ENCODE measurements at places on chromosomes 1 and 21. TPM values are rescaled to one million over a fixed set of nuclear protein-coding genes. Genes with fewer than 3 reads are reported as not detected.

DNA sequence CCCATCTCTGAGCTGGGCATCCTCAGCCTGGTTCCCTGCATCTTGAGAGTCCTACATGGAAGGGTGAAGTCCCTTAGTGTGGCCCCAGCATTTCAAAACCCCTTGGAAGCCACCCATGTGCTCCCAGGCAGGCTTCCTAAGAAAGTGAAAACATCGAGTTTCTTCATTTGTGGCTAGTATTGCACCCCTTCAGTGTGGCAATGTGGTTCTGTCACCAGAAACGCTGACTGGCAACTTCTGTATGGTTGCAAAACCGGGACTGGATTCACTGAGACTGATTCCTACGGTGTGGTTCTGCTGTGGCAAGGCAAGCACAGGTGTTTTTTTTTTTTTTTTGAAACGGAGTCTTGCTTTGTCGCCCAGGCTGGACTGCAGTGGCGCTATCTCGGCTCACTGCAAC lies 9.0 kb upstream of the IFNGR2 start:
- no peak for DNase-seq

GRCh38 chr1:157104598-157105293 lies 5.1 kb upstream of the ETV3L start:
- DNase-seq = no peak

DNA sequence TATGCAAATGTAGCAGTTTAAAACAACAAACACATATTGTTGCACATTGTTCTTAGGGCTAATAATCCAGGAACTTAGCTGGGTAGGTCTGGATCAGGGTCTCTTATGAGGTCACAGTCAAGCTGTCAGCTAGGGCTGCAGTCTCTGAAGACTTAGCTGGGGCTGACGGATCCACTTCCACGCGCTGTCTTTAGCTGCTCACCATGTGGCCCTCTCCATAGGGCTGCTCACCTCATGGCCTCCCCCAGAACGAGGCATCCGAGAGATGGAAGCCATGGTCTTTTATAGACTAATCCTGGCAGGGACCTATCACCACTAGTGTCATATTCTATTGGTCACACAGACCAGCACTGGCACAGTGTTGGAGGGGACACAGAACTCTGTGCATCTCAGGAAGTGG lies 8.7 kb upstream of the OXCT2 start:
- no peak for DNase-seq

IGSF9 gene
- 5.4 TPM for total RNA-seq

CCDC27 gene
- not detected for total RNA-seq

DNA sequence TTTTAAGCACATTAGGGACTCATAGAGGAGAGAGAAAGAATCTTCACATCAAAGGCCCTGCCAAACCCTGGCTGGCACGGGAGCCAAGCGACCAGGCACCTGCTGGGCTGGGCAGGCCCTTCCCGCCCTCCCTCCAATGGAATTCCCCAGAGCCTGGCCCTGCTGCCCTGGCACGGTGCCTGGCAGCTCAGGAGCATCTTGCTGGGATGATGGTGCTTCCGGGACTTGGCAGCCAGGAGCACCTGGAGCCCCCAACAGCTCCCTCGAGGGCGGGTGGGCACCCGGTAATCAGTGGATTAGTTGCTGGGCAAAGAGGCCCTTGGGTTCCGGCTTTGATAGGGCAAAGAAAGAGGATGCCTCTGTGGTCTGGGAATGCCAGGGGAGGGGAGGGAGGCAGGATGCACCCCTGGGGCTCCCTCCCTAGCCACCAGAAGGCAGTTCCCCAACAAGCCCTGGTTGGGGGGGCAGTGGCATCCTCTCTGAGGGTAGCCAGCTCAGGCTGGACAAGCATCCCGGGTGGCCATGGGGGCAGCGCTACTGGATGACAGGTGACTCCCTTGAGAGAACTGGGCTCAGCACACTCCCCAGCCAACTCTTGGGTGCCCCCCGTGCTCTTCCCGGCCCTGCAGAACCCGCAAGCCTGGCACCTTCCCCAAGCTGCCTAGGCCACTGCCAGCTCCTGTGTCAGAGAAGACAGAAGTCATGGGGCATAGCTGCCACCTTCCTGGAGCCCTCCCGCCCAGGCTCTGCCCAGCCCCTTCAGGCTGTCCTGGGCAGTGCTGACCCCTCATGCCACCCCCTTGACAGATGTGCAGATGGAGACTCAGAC lies 26.4 kb downstream of the KRTAP10-1 start:
- no peak for DNase-seq

GRCh38 chr1:217982331-217983050 lies 302.6 kb upstream of the RRP15 start:
- DNase-seq = no peak

DNTTIP2 gene
- 19.7 TPM for total RNA-seq

DNA sequence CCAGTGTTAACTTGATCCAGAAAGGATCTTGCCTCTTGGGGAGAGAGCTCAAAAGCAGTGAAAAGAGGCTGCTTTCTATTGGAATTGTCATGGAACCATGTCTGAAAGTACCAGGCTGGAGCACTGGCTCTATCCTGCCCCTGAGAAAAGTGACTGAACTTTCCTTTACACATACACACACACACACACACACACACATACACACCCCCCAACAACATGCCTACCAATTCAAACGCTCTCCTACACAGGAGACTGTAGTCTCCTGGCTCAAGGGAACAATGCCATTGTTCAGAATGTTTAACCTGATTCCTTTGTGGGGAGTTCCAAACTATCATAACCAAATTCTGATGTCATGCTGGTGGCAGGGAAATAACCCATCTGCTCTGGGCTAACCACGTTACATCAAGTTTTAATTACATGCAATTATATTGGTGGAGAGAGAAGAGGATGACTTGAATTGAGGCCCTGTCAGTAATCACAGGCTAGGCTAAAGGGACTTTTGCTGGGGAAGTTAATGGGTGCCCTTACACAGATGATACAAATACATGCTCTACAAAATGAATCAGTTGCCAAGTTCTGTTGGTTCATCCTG lies 52.3 kb upstream of the DUSP10 start:
- DNase-seq = no peak

GRCh38 chr1:211535346-211535745 lies 43.4 kb upstream of the RD3 start:
- no peak for DNase-seq

NCAM2 gene
- total RNA-seq = 1.8 TPM

DNA sequence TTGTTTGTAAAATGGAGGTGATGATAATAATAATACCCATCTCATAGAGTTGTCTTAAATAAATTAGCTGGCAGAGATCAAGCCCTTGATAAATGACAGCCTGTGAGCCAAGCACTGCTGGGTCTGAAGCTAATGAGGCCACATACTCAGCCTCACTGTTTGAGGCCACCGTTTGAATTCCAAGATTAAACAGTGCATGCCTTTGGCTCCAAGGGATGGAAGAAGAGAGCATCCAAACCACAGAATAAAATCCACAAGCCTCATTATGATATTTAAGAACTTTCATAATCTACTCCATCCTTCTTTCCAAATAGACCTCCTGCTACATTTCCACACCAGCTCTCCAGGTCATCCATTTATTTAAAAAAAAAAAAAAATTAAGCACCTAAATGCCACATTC lies 29.0 kb downstream of the TGFBR3 start:
- DNase-seq = no peak

- no peak for DNase-seq
Measured at GRCh38 chr21:25161571-25161970, 445.7 kb downstream of the MRPL39 start.

SLC44A3 gene
- 9.5 TPM for total RNA-seq

DNA sequence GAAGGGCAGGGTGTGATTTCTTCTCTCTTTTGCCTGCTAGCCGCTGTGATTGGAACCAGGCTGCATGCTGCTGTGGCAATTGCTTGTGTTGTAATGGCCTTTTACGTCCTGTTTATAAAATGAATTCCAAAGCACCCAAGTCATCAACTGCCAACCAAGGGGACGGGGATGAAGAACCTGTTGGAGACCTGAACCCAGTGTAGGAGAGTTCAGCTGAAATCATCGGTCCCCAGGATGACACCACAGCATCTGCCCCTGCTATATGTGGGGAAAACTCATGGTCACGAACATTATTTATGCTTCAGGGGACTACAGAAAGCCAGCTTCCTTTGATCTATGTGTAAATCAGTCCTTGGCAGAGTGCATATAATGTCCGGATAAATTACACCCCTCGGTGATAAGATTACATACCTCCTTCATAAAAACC lies 3.8 kb downstream of the TMEM167B start:
- no peak for DNase-seq

DNA sequence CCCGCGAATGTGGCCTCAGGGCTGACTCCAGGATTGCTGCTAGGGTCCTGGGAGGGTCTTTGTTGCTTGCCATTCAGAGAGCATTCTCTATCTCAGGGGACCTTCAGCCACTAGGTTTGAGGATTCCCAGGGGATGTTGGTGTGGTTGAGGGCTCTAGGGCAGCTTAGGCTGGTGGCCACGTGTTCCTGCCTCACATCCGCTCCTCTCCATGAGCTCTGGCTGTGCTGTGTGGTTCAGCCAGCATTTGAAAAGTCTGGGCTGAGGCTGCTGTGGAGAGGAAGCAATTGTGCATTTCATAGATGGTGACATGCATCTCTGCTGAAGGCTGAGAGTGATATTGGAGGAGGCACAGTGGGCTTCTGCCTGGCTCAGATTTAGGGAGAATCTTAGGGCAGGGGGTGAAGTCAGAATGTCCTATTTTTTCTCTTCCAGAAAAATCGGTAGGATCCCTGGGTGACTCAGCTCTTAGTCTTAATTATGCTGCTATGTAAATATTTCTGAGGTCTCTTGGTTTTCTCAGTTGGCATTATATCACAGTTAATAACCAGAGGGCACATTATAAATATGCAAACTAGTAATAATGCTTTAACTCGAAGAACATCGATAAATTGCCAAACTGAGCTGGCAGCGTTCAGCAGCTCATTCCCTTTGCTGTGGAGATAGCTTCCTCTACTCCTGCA lies 182.3 kb downstream of the CAMTA1 start:
- DNase-seq = no peak

- no peak for DNase-seq
Measured at GRCh38 chr1:237269938-237270337, 228.0 kb downstream of the RYR2 start.

PCSK9 gene
- total RNA-seq = not detected

DNA sequence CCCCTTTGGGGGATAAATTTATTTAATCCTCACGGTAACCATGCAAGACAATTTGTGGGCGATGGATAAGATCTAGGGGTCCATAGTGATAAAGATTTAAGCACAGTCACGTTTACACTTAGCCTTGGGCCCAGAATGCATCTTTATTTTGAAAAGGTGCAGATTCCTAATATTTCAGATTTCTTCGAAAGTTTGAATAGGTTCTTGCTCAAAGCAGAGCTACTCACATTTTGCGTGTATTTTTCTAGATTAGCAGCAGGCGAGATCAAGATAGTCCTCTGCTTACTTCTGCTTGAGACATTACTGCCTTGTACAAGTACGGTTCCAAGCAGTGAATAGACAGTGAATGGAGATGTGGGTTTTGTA lies 647 bp downstream of the TSEN15 start:
- no peak for DNase-seq

DNA sequence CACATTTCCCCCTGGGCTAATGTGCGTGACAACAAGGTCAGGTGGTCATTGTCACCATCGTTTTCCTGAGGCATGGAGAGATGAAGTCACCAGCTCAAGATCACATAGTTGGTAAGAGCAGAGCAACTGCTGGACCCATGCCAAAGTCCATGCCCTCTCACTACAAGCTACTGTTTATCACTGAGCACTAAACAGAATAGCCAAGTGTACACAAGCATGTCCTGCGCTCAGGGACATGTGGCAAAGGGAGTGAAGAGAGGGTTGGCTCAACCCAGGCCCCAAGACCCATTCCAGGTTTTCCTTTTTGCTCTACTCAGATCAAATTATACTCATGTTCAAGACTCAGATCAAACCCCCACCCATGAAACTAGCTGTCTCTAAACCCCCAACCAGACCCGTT lies 20.8 kb downstream of the LRRC52 start:
- no peak for DNase-seq

CCDC181 gene
- 1.9 TPM for total RNA-seq

- no peak for DNase-seq
Measured at GRCh38 chr1:84253891-84254290, 47.6 kb upstream of the SAMD13 start.

DNA sequence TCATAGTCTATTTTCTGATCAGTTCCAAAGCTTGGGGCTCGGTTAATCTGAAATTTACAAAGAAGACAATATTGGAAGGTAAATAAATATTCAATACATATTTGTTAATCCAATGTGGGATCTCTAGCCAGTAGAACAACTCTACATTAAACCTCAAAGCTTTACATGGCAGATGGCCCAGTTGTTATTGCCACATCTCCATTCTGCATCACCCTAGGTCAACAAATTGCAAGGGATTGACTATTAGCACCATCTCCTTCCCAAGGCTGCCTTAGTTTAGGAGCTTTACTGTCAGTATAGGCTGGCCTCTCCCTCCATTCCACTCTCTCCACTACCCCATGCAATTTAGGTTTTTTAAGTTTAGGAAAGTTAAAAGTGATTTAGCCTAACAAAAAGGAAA lies 69.7 kb downstream of the TTLL7 start:
- no peak for DNase-seq

DNA sequence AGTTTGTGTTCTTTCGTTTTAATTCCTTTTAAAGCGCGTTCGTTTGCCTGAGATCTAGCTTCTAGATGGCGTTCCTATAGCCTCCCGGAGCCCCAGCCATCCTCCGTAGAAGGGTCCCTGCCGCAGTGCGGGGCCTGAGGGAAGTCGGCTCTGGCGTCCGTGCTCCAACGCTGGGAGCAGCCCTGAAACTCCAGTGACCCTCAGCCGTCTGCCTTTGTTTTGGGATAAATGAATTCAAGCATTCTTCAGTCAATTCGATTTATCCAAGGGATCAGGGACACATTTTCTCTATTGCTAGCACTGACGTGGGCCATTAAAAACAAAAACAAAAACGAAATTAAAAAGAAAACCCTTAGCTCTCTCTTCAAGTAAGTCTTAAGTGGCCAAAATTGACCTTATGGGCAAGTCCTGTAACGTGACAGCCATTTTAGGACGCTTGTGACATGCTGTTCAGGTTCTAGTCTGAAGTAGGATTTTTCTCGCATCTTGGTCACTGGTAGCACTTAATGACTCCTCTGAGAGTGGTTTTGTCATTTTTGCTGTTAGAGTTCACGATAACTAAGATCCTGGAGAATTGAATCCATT lies 742 bp upstream of the HSPA13 start:
- DNase-seq = no peak

- no peak for DNase-seq
Measured at GRCh38 chr1:81512252-81513003, 288.3 kb upstream of the ADGRL2 start.

TMOD4 gene
- not detected for total RNA-seq

DNA sequence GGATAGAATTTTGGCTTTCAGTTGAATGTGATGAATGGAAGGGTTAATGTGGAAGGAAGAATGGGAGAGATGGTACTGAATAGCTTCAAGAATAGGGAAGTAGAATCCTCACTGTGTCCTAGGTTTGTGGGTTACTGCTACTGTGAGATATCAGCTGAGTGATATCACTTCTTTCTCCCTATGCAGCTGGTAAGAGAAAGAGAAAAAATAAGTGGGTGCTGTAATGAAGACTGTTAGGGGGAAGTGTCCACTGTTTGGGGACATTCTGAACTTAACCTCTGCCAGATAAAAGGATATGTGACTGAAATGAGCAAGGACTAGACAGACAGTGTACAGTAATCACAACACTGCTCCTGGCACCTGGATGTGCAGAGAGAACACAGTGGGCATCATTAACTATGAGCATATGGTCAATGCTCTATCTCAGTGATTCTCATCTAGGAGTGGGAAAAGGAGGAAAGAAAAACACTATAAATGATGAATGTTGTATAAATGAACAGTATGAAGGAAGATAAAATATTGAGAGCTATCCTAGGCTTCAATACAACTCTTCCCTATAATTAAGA lies 25.6 kb upstream of the MOB3C start:
- no peak for DNase-seq

Data from right atrium auricular region (tissue), 2 donors.